ENCODE measurements at places on chromosomes 4 and X.

DNA sequence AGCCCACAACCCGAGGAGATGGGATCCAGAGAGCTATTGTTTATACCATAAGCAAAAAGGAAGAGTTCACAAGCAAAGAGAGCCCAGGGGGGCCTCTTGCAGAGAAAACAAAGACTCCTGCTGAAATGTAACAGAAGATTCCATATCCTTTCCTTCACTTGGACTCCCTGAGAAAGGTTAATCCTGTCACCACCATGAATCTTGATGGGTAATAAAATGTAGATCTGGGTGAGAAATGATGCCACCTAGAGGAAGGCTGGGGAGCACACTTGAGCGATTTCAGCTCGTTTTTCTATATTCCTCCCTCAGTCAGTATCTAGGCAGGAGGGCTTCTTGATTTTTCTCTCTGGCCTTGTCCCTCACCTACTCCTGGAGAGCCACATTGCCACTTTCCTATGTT, 10.2 kb upstream of the KCNE5 start:
- DNase-seq: peak; percentile 7

DNA sequence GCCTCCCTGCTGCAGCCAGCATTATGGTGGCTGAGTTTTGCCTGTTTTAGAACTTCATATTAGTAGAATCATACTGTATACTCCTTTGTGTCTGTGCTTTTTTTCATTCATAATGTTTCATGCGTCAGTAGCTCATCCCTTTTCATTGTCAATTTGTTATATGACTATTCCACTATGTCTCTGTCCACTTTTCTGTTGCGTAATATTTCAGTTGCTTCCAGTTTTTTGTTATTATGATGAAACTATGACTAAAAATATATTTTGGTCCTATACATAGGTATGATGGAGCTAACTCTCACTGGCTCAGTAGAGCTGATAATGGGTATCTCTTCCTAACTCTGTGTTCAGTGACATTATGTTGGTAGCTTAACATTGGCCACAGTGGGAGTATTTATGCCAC, 48.3 kb downstream of the DMP1 start:
- no peak for DNase-seq

DNA sequence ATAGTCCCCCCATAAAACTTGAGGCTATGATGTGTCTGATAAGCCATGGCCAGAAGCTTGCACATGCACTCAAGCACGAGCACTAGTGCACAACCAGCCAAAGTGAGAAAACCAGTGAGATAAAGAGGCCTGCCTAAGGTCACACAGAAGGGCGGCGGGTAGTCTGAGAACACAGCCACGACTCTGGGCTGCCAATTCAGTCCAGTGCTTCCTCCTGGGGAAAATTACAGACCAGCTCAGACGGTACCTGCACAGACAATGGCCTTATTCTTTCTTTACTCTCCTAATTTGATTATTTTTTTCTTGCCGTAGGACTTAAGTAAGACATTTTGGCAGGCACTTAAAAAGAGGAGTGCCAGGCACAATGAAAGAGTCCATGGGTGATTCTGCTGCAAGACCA, 533.2 kb upstream of the FAT1 start:
- DNase-seq: no peak

DNA sequence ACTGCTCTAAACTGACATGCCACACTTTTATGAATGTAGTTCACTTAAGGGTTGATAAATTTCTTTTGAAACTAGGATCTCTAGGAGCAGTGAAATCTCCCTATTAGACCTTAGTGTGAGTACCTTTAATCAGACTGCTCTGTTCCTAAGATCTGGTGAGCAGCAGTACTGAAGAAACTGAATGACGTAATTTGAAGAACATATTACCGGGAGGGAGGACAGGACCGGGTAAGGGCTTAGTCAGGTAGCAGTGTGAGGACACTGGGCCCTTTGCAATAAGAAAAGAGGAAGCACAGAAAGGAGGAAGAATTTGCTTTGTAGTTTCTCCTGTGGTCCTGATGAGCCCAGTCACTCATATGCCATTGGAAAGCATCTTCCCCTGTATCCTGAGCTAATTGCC, 255.2 kb downstream of the THOC2 start:
- no peak for DNase-seq

DNA sequence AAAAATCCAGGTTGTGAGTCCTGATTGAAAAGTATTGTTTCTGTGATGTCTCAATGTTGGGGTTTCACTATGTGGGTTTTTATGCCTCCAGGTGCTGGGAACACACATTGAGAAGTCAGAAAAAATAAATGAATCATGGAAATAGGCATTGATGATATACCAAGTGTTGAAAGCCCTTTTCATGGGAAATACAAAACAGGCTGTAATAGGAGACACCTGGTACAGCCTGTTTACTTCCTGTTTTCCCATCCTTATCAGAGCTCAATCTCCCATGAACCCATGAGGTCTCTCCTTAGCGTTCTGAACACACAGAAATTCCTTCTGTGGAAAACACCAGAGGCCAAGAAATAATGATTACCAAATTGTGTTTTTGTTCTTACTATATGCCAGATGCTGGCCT, 106.3 kb upstream of the BOD1L1 start:
- DNase-seq: no peak

DNA sequence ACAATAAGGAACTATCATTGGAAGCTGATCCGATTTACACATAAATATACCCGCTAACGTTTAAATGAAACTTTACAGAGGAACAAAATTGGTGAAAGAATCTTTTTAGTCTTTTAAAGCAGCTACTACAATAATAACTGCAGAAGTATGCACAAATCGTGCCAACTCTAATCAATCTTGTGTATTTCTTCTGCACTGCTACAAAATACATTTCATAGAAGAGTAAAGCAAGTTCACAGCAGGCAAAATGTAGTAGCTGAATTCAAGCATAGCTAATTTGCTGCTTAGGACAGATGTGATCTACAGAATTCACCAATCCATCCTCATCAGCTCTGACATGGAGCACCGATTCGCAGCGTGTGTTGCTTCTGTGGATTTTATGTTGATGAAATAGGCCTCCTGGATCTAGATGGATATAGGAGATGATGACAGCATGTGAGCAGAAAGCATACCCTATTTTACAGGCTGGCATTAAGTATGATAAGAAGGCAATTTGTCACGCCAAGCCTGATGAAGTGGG, 367.3 kb upstream of the FGF13 start:
- DNase-seq: no peak

GRCh38 chr4:82583897-82584587, 22.3 kb upstream of the TMEM150C start:
- DNase-seq: no peak

- DNase-seq: no peak
Measured at GRCh38 chrX:14573161-14573560, 43.8 kb downstream of the GLRA2 start.

GRCh38 chr4:118171381-118171780, 137.1 kb downstream of the NDST3 start:
- no peak for DNase-seq

DNA sequence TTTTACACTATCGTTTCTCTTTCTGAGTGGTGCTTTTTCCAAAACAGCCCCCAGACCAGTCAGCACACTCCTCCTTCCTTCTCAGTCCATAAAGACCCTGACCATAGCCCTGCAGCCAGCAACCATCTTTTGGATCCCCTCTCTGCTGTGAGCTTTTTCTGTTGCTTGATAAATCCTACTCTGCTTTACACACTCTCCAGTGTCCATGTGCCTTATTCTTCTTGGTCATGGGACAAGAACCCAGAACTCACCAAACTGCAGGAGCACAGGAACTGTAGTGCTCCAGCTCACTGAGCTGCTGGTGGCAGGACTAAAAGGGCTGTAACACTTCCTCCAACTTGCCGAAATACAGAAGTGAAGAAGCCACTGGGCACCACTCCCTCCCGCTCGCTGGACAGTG, 32.5 kb downstream of the COX18 start:
- DNase-seq: no peak

DNA sequence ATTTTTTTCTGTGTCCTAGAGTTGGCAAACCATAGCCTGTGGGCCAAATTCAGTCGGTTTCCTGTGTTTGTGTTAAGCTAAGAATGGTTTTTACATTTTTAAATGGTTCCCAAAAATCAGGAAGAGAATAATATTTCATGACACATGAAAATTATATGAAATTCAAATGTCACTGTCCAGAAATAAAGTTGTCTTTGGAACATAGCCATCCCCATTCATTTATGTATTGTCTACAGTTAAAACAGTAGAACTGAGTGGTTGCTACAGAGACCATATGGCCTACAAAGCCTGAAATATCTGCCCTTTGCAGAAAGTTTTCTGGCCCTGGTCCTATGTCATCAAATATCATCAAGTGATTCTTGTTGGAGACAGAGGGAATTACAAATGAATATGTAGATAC, 15.5 kb downstream of the FRMPD4 start:
- no peak for DNase-seq

DNA sequence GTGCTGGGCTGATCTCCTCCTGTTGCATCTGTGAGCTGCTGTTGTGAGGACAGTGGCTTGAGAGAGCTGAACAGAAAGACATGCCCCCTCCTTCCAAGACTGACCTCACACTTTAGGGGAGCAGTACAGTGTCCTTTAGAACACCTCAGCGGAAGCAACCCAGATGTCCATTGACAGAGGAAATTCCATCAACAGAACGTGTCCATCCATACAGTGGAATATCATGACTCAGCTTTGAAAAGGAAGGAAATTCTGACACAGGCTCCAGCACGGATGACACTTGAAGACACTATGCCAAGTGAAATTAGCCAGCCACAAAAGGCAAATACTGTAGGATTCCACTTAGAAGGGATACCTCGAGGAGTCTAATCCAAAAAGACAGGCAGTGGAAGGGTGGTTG, 103.5 kb downstream of the GPR143 start:
- no peak for DNase-seq

DNA sequence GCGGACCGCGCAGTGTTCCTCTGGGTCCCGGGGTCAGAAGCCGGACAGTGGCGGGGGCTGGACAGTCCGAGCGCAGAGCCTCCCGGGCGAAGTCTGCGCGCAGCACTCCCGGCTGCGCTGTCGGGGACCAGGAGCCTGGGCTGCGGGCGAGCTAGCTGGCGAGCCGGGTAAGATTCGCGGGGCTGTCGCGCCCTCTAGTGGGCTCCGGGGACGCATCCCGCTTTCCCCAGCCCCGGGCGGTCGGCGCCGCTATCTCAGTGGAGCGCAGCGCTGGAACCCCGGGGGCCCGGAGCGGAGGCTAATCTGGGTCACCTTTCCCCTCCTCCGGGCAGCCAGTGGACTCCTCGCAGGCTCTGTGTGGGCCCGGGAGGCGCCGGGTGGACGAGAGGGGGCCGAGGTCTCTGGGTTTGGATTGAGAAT, 4.2 kb downstream of the PDGFRA start:
- peak; percentile 83 for DNase-seq

GRCh38 chrX:63506320-63506719, 155.2 kb upstream of the SPIN4 start:
- no peak for DNase-seq

DNA sequence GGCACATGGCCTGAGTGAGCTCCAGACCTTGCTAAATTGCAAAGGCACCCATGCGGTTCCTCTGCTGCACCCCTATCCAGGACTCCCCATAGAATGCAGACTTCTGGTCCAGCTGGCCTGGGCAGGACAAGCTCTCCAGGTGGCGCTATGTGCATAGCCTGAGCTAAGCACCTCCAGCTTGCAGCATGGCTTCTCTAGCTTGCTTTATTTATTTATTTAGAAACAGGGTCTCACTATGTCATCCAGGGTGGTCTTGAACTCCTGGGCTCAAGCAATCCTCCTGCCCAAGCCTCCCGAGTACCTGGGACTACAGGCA, 5.5 kb upstream of the WFS1 start:
- DNase-seq: no peak

DNA sequence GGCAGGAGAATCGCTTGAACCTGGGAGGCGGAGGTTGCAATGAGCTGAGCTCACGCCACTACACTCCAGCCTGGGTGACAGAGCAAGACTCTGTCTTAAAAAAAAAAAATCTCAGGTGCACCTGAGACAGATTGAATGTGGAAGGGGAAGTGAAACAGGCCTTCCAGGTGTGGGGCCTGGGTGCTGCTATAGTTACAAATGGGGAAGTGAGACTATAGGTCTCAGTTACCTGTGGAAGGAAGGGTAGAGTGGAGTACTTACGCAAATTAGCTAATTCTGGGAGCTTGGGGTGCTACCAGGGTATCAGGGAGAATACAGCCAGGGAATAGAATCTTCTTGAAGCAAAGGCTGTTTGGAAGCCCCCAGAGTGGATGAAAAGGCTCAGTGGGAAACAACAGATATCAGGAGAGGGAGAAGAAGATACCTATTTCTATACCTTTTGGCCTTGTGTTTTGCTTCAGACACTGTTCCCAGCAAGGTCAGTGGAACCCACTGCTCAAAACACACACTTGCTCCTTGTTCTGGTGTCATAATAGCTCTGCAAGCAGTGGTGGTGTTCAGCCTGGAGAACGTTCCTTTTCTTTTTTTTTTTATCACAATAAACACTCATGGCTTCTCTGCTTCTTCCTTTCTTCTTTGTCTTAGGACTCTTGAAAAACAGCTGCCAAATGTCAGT, 7.0 kb downstream of the CD38 start:
- DNase-seq: no peak

DNA sequence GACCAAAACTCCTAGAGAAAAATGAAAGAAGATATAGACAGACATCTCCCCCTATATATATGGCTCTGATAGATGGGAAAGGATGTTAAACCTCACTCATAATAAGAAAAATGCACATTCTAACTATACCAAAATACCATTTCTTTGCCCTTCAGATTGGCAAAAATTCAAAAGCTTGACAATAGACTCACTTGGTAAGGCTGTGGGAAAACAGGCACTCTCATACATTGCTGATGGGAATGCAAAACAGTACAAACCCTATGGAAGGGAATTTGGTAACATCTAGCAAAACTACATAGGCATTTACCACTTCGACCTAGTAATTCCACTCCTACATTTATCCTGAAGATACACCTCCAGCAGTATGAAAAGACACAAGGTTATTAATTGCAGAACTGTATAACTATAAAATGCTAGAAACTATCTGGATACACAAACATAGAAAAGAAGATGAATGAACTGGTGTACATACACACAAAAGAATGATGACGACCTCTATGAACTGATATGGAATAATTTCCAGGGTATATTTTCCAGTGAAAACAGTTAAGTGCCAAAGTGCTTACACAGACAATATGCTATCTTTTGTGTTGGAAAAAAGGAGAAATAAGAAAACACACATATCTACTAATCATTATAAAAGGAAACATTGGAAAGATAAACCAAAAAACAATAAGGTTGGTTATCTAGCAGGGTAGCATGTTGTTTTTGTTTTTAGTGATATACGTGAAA, 48.5 kb downstream of the WDFY3 start:
- no peak for DNase-seq

DNA sequence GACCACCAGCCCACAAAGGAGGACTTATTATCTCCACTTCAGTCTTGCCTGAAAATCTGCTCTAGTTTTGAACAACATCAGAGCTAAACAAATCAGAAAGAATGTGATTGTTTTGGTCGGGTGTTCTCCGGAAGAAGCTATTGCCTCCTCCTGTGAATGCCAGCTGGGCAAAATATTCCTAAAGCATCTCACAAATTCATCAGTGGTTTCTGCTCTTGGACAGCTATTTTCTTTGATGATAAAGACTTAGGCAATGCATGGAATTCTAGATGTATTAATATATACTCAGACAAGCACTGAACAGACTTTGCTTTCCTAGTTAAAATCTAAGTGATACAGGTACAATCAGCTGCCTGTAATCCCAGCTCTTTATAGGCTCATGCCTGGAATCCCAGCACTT, 71.8 kb downstream of the ASMT start:
- DNase-seq: no peak

Measured in NCI-H2081 (cell line).